ENCODE measurements at places on chromosomes 4 and X.

DNA sequence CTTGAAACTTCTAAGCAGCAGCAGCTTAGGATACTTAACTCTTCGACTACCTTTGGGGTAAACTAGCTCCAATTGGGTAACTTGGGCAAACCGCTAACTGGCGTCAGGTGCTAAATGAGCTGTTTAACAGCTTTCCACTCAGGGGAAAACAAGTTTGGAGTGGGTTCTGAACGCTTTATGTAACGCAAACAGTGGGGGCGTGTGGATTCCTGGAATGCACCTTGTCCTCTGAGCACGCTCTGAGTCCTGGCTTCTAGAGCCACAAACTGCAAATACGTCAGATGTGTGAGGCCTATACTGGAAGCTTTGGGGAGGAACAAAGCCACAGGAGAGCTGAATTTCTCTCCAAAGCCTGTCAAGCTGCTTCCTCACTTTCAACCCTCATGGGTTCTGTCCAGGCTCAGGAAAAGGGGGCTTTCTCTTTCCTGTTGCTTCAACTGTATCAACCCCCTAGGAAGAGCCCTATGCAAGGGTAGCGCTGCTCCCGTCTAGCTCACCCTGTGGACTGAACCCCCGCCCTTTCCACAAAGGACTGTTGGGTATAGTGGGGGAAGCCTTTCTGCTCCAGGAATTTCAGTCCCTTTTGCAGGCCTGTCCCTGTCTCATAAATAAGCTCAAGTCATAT lies 4.5 kb upstream of the WDR1 start:
- no peak for DNase-seq

DNA sequence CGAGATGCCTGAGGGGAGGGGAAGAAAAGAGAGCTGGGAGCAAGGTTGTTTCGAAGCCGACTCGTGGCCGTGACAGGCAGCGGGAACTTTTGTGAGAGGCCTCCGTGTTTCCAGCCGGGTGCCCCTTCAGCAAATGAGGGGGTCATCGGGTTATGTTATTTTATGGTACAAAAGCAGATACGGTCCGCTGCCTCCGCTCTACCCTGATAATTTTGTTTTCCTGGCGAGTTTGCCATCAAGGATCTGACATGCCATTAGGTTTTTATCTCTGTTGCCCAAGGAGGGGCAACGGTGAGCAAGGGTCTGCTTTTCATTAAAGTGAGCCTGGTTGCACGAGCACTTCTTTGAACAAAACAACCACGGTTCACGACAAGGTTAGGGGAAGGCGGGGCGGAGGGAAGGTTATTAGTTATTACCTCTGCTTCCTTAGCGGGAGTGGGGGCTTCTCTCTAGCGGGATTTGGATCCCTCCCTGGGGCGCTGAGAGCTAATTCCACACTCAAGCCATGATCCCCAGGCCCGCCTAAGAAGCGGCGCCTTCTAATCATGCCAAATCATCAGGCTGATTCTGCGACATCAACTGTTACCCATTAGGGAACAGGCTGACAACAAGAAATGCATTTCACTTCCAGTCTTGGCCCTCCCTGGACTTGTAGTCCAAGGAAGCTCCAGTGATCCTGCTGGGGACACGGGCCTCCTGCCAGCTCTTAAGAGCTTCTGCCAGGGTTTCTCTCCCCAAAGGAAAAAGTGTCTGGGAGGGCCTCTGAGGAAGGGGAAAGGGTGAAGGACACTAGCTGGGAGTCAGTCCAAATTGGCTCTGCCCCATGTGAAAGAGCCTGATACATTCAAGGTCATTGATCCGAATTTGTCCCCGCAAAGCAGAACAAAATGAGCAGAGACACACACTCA lies 617.7 kb downstream of the MID1IP1 start:
- no peak for DNase-seq

GRCh38 chr4:185849664-185850550 lies 37.9 kb upstream of the SORBS2 start:
- no peak for DNase-seq

DNA sequence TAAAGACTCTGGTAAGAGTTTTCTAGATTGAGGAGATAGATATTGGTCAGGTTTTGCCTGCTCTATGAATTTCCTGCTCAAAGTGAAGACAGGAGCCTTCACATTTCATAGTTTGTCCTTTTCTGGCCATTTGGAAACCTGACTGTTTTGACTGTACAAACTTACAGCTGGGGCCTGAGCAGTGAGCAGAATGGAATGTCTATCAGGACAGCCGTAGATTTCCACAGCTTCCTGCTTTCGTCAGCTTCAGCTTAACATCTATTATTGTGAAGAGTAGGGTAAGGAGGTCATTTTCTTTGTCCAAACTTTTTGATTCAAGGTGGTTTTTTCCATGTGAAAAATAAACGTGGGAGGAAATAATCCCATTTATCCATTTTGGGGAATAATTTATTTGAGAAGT lies 124.3 kb upstream of the DIPK2B start:
- DNase-seq: no peak

- DNase-seq: no peak
Measured at GRCh38 chrX:11970578-11971359, 167.5 kb upstream of the FRMPD4 start.

All from inflammatory macrophage (primary cell).